ENCODE measurements at places on chromosomes 1 and 21. TPM values are rescaled to one million over a fixed set of nuclear protein-coding genes. Genes with fewer than 3 reads are reported as not detected.

DNA sequence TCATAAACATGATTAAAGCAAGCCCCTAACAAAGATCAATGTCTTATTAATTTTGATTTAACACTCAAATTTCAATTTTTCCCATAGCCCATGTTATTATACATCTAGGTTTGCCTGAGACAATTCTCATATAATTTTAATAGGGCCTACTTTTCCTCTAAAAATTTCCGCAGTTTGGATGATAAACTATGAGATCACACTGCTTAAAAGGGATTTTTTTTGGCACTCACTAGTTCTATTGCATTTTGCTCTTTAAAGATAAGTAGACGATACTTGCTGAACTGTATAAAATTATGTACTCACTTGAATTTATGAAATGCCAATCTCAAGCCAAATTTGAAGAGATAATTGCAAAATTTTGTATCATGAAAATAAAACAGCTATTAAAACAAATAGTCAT is 480.4 kb upstream of the ZRANB2 start:
- DNase-seq: no peak

Gene CIART
- not detected for total RNA-seq

DNA sequence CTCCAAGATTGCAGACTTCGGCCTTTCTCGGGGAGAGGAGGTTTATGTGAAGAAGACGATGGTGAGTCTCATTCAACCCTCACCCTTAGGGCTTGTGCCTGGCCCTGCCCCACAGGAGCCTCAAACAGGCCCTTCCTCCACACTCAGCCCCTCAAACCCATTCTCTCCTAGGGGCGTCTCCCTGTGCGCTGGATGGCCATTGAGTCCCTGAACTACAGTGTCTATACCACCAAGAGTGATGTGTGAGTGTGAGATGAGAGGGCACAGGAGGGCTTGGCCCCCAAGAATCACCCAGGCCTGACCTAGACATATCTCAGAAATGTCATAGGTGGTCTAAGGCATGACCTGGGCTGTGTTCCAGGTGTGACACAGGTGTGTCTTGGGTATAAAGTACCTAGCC is 18.3 kb upstream of the MPL start:
- DNase-seq: no peak

- no peak for DNase-seq
These were observed 14.0 kb downstream of the LAPTM5 start for GRCh38 chr1:30743584-30744059.

DNA sequence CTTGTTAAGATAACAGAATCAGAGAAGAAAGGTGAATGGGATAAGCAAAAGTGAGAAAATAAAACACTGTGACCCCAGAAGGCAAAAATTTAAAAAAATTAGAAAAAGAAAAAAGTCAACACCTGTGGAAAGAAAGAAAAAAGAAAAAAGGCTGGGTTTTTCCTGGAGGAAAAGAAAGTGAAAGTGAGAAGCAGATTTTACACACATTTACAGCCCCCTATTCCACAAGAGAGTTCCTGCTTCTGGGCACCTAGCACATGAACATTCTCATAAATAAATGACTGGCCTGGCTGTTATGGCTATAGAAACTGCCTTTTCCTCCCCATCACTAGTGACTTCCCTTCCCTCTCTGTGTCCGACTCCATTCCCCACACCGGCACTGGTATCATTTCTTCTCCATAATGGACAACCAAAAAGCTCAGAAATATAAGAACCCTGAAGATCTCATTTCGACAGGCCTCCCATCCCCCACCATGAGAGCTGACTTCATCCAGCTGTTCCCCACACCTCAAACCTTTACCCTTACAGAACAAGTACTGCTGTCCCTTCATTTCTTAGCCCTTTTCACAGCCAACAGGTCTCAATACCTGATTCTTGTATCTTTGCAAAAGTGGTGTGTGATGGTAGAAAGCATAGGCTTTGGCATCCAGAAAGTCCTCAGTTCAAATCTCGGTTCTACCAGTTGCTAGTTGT is 12.6 kb downstream of the MTF1 start:
- no peak for DNase-seq

Gene MYCL
- total RNA-seq: 1.5 TPM

DNA sequence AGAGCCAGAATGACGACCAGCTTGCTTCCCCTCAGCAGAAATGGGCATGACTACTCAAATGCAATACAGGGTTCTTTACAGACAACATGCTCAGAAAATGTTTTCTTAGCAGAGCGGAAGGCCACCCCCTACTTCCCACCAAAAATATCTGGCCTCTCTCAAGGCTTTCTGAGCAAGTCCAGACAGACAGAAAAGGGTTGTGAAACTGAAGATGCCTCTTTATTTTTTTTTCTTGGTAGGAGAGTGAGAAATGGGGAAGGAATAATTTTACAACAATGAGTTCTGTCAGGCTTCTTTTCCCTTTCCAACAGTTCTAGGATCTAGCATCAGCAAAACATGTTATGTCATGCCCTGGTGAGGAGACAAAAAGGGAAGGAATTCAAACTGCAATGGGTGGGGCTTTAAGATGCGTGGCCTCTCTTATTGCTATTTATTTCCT is 172.0 kb upstream of the CAMK1G start:
- no peak for DNase-seq

DNA sequence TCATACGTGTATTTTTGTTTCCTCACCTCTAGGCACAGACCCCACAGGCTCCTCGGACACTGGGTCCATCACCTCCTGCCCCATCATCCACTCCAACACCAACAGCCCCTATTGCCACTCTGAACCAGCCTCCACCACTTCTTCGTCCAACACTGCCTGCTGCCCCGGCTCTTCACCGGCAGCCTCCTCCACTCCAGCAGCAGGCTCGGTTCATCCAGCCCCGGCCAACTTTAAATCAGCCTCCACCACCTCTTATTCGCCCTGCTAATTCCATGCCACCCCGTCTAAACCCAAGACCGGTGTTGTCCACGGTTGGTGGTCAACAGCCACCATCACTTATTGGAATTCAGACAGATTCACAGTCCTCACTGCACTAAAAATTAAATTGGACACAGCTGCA is 13.2 kb upstream of the TRAF5 start:
- DNase-seq: no peak

GRCh38 chr1:100265562-100265930 is 470 bp upstream of the RTCA start:
- peak; percentile 65 for DNase-seq

GRCh38 chr1:46131093-46131492 is 1.3 kb downstream of the PIK3R3 start:
- no peak for DNase-seq

Measured in Daoy (cell line).